ENCODE measurements at places on chromosomes 7 and 10.
A peak's percentile ranks its signal among the peaks of the same experiment; 100 is the strongest.

DNA sequence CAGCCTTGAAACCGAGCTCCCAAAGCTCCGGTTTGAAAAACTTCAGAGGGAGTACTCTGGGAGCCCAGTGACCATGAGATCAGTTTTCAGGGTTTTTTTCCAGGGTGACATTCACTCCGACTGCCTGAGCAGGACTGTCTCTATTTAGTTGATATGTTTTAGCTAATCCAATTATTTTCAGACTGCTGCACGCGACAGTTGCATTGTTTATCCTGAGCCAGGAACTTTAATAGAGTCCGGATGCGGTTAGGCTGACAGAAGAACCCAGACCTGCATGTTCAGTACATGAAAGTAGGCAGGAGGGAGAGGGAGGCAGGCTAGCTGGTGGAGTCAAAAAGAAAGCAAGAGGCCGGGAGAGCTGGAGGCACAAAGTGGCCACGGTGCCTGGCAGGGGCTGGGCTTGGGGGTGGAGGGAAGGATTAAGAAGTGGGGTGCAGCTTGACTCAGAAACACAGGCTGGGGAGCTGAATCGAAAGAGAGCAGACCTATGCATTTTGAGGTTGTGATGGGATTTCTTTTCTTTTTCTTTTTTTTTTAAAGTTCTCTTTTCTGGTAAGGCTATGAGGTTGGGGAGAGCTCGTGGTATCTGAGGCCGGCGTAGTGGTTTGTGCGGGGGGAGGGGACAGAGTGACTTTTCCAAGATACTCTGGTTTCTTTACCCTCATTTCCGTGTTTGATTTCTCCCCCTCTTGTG lies 5.7 kb downstream of the GATA3 start:
- DNase-seq = peak; percentile 22

DNA sequence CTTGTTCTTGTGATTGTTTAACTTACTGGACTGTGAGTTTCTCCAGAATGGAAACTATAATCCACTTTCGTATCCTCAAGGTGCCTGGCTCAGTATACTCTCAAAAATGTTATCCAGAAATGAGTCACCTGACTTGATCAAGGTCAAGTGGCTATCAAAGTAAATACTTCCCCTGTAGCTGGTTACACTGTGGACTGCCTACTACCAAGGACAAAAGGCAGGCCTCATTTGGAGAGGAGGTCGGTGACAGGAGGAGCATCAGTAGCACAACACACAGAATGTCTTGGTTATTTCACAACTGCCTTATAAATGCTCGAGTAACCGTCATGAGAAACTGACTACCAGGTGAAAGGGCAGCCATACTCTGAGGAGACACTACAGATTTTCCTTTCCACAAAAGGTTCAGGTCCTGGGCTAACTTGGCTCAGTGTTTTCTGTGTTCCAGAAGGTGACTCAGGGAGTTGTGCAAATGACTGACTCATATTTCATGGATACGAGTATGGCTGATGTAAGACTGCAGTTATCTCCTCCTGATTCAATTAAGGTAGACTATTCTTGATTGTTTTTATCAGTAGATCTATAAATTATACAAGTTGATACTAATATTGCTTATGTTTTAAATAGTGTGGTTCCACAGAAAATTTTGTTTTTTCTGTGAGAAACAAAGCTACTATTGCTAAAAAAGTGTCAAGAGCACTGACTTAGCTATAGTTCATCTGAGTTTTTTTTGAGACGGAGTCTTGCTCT lies 4.2 kb upstream of the CCNY start:
- no peak for DNase-seq

DNA sequence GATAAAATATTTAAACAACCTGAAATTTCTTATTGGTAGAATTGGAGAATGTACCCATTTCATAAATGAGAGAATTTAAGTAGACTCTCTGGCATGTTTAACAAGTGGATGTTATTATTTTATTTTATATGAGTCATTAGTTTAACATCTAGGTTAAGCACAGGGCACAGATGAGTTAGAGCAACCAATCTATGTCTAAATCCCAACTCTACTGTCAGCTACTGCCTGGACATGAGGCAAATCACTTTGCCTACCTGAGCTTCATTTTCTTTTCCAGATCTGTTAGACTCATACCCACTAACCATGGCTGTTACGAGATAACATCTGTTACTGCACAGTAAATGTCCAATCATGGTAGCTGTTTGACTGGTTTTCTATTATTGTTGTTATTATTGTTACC lies 251.1 kb downstream of the INHBA start:
- DNase-seq = no peak

DNA sequence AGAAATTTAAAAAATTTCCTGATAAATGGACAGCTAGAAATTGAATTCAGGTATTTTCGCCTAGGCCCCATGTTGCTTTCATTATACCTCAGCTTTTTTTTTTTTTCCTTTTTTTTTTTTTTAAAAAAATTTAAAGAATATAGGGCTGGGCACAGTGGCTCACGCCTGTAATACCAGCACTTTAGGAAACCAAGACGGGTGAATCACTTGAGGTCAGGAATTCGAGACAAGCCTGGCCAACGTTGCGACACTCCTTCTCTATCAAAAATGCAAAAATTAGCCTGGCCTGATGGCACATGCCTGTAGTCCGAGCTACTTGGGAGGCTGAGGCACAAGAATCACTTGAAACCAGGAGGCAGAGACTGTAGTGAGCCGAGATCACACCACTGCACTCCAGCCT lies 334.0 kb downstream of the SORCS1 start:
- DNase-seq = no peak

DNA sequence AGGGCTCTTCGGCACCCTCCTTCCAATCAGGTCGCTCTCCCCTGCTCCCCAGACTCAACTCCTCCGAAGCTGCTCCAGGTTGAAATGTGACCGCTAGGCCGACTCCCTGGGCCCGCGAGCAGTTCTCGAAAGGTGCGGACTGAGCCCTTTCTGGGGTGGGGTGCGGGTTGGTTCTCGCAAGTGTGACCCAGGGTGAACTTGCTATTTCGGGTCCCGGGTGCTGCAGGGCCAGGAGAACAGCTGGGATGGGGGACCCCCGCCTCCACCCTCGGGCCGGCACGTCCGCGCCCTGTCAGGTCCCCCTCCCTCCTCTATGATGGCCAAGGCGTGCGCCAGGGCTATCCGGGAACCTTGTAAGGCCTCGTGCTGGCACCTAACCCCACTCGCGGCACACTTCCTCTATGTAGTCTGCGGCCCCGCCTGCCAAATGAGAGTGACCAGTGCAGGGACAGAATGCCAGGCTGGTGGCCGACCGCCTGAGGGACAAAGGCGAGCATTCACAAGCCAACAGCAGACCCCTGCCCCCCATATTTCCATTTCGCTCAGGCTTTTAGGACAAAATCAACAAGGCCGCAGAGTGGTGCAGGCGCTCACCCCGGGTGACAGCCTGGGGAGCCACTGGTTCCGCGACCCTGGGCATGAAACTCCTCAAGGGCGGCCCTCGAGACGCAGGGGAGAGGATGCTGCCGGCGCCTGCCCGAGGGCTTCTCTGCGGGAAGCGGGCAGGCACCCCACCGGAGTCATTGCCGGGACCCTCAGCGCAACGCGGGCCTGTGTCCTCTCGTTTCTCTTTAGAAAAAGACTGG lies 13.7 kb upstream of the HOXA13 start:
- DNase-seq = peak; percentile 18

DNA sequence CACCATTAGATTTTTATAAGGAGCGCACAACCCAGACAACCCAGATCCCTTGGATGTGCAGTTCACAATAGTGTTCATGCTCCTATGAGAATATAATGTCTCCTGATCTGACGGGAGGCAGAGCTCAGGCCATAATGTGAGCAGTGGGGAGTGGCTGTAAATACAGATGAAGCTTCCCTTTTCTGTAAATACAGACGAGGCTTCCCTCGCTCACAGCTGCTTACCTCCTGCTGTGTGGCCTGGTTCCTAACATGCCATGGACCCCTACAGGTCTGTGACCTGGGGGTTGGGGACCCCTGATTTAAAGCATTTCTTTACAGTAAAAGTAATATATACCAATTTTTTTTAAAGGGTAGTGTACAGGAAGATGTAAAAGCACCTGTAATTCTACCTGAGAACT lies 33.2 kb downstream of the HELLS start:
- no peak for DNase-seq

GRCh38 chr10:1679821-1680650 lies 57.3 kb downstream of the ADARB2 start:
- no peak for DNase-seq

DNA sequence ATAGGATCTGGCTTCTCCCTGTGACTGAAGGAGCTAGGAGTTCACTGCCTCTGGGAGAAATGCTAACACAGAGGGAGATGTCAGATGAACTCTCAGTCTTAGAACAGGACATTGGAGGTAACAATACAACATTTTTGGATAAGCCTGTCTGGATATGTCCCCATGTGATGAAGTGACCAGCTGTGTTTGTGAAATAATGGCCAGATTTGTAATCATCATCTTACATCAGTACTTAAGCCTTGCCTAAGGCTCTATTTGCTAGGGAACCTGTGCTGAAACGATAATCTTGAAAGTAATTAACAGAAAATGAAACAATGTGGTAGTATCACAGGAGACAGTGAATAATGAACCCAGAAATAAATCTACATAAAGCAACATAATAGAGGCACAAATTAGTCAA lies 56.2 kb downstream of the CRPPA start:
- DNase-seq = no peak

- DNase-seq = no peak
Measured at GRCh38 chr7:87608431-87608830, 7.7 kb upstream of the ABCB1 start.

GRCh38 chr10:71631007-71631861 lies 88.3 kb downstream of the C10orf105 start:
- DNase-seq = no peak

DNA sequence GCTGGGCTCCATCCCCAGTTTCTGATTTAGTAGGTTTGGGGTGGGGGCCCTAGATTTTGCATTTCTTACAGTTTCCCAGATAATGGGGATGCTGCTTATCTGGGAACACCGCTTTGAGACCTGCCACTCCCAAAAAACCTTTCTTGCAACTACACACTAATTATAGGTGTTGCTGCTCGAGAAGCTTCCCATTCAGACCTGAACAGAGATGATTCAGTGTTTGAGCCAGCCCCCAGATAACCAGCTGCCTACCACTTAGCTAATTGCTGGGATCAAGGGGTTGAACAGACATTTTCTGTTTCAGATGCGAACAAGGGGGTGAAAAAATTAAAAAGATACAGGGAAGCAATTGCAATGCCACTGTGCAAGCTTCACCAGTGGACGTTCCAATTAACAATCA lies 448.5 kb downstream of the KCNMA1 start:
- DNase-seq = no peak

DNA sequence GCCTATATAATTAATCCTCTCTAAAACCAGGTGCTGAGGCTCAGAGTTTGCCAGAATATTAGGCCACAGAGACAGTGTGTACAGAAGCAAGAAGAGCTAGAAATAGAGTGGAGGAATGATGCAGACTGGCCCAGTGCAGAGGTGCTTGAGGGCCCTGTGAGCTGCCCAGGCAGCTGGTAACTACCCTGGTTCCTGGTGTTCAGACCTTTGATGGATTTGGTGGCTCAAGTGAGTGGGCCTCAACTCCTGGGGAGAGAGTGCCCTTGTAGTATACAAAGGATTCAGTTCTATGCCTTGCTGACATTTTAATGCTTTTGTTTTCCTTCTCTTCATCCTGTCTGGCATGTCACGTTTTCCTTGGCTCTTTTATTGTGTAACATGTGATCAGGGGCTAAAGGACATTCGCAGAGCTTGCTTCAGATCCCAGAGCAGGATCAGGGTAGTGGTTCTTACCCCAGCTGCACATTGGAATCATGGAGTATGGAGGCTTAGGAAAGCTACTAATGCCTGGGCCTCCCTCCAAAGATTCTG lies 20.0 kb downstream of the LRRC4 start:
- no peak for DNase-seq

DNA sequence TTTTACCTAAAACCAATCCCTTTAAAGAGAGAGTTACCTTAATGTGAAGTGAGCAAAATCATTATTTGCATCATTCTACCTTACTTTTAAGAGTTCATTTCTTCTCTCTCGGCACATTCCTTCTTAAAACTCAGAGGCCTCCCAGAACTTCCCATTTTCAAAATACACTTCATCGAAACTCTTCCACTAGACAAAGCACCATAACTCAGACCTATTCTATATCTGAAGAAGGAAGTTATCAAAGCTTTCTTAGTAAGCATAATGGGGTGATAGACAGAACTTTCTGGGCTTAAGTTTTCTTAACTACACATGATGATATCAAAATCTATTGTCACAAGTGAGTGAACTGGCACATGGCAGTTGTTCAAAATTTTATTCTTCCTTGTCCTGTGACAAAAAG lies 24.6 kb upstream of the GNAT3 start:
- DNase-seq = no peak

DNA sequence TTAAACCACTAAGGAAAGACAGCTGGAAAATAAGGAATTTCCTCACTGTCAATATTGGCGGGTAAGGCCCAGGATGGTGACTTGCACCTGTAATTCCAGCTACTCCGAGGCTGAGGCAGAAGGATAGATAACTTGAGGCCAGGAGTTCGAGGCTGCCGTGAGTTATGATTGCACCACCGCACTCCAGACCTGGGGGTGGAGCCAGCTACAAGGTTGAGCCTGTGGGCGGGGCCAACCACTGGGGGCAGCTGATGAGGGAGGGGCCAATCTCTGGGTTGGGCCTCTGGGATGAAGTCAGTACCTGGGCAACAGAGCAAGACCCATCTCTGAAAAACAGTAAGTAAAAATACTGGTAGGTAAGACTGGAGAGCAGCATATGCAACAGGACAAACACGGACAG lies 80.1 kb upstream of the ADO start:
- no peak for DNase-seq

DNA sequence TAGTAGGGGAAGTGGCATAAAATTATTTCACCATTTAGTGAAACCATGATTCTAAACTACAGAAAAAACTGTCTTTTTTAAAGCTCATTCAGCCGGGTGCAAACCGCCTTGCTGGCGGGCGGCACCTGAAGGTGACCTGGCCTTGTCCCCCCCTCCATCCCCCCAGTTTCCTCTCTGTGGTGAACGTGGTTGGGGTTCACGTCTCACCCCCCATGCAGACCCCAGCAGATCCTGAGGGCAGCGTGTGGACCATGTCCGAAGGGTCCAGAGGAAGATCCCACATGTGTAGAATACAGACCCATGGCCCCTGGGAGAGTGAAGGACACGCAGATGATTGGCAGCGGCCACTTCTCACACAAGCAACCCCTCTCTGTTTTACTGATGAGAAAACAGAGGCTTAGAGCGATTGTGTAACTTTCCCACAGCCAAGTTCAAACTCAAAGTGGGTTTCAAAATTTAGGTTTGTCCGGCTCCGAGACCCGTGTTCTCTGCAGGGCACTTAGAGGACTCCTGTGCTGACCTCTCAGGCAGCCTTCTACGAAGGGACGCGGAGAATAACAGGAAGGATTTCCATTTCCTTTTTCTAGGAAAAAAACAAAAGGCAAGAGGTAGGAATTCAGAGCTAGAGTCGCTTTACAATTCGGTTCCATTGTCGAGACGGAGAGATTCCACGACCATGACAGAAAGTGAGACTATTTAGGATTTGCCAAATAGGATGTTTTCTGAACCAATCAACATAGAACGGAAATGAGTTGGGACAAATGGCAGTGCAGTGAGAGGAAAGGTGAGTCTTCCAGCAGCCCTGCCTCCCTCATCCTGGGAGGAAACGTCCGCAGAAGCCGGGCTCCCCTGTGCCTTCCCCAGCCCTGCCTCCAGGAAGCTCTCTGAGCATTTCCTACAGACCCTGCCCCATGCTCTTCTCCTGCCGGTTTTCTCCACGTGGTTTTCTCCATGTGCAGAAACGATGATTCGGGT lies 67.6 kb upstream of the PITRM1 start:
- peak; percentile 10 for DNase-seq

Measured in B cell (primary cell).